Epithelial cell of esophagus (primary cell): ENCODE measurements at places on chromosomes 13 and 19.

DNA sequence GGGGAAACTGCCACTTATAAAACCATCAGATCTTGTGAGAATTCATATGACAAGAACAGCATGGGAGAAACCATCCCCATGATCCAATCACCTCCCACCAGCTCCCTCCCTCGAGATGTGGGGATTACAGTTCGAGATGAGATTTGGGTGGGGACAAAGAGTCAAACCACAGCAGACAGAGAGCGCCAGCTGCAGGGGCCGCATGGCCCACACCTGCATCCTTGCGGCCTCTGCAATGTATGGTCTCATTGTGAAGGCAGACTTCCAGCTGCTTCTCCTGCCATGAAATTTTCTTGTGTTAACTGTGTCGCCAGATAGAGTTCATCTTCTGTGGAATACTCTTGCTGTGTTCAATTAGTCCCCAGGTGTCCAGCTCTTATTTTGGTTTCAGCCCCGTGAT lies 17.3 kb upstream of the SLC15A1 start:
- DNase-seq = no peak

- no peak for DNase-seq
These were observed 50.9 kb downstream of the EPS15L1 start for GRCh38 chr19:16420781-16421386.

GRCh38 chr13:27401210-27401609 lies 23.2 kb upstream of the GTF3A start:
- DNase-seq = peak; percentile 25

- no peak for DNase-seq
These were observed 44.8 kb upstream of the LPAR6 start for GRCh38 chr13:48457578-48458242.

DNA sequence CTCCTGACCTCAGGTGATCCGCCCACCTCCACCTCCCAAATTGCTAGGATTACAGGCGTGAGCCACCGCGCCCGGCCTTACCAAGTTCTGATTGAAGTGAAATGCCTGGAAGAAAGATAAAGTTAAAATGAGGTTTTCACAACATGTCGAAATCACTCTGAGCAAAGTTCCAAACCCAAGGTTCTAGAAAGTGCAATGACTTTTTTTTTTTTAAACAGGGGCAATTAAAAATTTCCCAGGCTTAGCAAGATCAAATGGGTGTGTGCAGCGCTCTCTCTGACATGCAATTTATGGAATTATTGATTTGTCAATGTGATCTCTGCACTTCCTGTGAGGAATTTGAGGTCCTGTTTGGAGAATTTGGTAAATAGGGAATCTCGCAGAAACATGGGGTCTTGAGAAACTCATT lies 12.8 kb upstream of the MAP2K2 start:
- DNase-seq = no peak

DNA sequence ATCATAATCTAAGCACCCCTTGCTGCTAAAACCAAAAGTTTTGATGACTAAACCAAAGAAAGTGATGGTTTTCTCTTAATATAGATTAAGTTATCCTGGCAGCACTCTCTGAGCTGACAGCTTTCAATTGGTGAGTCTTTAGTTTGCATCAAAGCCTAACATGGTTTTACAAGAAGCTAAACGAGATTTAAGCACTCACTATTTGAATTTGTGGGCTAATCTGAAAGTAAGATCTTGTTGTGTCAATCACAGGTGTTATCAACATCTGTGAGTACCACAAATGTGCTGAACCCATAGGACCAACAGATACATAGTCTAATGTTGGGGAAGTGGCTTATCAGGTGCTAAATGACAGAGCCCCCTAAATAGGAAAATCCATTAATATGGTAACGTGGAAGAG lies 223.9 kb downstream of the LHFPL6 start:
- no peak for DNase-seq

- no peak for DNase-seq
These were observed 1842.3 kb downstream of the PCDH9 start for GRCh38 chr13:65387743-65388347.

- DNase-seq = peak; percentile 78
These were observed 4.9 kb downstream of the LIPE start for GRCh38 chr19:42422092-42422900.

- peak; percentile 85 for DNase-seq
These were observed 32.0 kb downstream of the USP12 start for GRCh38 chr13:27139565-27139964.
